Suppressor macrophage treated with lipopolysaccharide for 4 hours (primary cell): ENCODE measurements at places on chromosomes 12 and 14.

DNA sequence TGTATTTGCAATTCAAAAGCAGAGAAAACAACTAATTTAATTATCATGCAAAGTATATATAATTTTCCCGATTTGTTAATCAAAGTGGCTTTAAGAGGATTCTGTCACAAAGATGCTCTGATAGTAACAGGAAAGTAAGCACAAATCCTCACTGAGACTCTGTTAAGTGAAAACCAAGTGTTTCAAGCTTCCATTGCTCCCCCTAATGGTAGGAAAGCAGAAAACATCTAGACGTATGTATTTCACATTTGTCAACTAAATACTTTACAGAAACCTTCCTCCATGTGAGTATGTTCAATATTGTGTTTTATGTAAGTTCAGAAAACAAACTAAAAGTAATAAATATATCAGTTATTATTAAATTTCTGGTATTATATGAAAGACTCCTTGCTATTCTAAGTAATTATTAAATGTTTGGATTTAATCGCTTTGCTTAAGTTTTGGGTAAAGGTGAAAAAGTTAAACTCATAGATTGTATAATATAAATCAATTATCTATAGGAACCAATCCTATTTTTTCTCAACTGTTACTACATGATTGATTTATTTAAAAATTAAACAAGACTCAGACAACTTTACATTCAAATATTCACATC lies 1.5 kb upstream of the NTS start:
- DNase-seq: peak; percentile 69

- no peak for DNase-seq
These were observed 5.5 kb upstream of the GAS2L3 start for GRCh38 chr12:100567945-100568344.

GRCh38 chr14:29242755-29243754 lies 476.5 kb downstream of the FOXG1 start:
- no peak for DNase-seq

- no peak for DNase-seq
These were observed 848.0 kb downstream of the DIO2 start for GRCh38 chr14:79363291-79363690.

- no peak for DNase-seq
These were observed 106.8 kb downstream of the NUAK1 start for GRCh38 chr12:106031761-106032622.

DNA sequence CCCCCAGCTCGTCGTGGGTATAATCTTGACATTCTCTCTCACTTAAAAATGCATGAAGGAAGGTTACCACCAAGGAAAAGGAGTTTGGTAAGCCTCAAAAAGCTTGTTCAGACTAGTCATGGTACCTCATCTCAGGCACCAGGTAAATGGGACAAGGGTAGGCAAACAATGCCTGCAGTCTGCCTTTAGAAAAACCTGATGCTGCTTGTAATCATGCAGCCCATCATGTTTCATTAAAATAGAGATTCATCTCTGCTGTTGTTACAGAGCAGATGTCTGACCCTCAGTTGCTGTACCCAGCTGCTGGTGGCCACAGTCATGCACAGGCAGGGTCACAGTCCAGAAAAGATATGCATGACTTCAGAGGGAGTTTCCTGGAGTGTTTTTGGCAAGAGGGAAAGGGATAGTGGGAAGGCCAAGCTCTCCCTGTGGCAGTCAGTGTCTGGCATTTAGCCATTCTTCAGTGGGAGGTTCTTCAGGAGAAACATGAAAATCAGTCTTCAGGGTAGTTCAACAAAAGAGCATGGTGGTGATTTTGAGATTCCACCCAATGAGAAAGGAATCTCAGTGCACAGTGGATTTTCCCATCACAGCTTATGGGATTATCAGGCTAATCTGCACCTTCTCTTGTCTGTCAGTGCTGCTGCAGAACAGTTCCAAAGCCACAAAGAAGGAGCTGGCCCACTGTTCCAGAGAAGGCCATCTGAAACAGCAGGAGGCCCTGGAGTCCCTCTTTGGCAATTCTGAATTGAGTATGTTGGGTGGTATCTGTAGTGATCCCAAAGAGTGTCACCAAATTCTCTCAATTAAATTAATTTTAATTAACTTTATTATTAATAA lies 202.7 kb upstream of the FRMD6 start:
- no peak for DNase-seq

GRCh38 chr12:82870771-82871377 lies 184.2 kb downstream of the TMTC2 start:
- DNase-seq: no peak

- DNase-seq: peak; percentile 41
These were observed 46.5 kb upstream of the SAV1 start for GRCh38 chr14:50714450-50715073.

- DNase-seq: peak; percentile 73
These were observed 411 bp downstream of the BTBD7 start for GRCh38 chr14:93332397-93332852.

DNA sequence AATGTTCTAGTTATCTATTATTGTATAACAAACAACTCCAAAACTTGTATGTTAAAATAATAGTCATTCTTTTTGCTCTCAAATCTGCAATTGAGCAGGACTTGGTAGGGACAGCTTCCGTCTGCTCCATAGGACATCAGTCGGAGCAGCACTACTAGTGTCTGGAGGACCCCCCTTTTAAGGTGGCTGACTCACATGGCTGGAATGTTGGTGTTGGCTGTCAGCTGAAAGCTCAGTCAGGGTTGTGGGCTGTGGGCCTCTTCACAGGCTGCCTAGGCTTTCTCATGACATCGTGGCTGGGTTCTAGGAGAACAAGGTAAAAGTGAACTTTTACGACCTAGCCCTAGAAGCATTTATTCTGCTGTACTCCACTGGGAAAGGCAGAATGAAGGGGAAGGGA lies 160.6 kb downstream of the ANO4 start:
- no peak for DNase-seq

- DNase-seq: peak; percentile 2
These were observed 667.2 kb downstream of the DIO2 start for GRCh38 chr14:79543967-79544697.

DNA sequence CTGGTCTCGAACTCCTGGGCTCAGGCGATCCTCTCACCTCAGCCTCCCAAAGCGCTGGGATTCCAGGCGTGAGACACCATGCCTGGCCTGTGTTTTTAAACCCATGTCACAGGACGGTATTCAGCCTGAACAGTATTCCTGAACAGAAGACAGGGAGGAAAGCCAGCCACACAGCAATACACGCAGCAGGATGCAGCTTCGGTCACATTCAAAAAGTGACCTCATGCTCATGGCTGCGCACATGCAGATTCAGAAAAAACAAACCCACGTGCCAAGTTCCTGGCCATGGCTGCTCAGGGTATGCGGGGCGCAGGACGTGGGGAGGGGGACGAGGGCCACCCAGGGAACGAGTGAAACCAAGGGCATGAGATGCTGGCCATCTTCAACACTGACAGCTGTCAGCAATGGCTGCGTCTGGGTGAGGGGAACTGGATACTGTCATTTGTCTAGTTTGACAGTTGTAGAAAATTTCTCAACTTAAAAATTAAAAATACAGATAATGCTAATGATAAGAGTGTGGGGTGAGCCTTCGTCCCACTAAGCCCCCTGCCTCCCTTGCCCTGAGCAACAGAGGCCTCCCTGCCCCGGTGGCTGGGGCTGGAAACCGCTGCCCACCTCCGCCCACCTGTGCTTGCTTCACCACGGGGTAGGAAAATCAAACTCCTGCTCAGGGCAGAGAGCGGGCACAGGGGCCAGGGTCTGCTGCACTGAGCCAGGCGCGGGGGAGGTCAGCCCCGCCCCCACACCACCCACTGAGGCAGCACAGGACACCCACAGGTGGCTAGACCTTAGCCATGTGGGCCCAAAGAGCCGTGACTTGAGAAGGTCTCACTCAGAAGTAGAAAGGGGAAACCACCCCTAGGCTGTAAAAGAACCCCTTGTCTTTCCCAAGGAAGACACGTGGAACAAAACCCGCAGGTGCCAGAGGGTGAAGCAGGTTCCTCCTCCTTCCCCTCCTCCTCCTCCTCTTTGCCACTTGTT lies 84.2 kb downstream of the SCARB1 start:
- no peak for DNase-seq

GRCh38 chr12:38555620-38556591 lies 239.3 kb downstream of the ALG10B start:
- DNase-seq: peak; percentile 2

GRCh38 chr14:43872752-43873655 lies 634.1 kb downstream of the FSCB start:
- DNase-seq: no peak

DNA sequence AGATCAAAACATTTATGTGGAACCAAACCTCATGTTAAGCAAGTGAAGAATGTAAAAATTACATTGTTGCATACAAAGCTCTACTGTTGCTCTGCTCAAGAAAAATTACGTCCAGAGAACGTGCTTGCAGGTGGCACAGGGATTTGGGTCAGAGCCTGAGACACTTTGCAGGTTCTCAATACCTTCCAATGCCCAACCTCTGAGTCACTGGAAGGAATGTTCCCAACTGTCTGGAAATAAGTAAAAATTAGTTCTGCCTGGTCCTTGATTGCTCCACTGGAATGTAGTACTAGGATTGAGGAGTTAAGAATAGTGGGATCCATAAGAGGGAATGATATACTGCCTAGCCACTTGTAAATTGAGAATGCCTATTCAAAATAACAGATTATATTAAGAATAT lies 2.8 kb upstream of the IFNG start:
- no peak for DNase-seq

DNA sequence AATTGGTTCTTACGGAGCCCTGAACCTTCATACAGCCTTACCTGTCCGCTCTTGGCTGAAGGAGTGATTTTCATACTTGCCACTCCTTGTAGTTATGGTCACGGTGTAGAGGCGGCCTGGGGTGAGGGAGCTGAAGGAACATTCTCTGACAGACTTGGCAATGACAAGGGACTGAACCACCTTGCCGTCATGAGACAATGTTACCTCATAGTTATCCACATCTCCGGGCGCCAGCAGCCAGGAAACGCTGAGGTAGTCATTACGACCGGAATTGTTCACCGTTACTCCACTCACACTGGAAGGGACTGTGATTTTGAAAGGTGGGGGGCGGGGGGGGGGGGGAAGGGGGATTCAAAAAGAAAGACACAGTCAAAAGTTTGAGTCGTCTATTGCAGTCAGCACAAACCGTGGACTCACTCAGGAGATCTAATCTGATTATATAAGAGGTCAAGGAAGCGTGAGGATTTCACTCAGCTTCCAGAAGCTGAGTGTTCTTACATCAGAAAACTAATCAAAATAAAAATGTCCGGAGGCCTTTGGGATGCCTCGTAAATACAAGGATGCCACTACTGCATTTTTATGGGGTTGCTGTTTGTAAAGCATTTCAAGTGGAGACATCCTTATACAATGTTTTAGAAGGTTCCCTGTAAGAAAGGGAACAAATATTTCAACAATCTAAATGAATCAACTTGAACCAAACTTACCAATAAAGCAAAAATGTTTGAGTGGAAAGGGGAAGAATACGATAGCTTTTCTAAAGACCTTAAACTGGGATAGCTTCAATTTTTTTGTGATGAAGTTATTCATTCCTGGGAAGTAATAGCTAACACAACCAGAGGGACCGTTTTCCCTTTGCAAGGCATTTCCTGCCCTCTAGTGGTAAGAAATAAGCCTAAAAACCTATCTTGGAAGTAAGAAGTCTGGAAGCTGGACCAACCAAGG lies 60.6 kb downstream of the PTPRB start:
- peak; percentile 75 for DNase-seq

DNA sequence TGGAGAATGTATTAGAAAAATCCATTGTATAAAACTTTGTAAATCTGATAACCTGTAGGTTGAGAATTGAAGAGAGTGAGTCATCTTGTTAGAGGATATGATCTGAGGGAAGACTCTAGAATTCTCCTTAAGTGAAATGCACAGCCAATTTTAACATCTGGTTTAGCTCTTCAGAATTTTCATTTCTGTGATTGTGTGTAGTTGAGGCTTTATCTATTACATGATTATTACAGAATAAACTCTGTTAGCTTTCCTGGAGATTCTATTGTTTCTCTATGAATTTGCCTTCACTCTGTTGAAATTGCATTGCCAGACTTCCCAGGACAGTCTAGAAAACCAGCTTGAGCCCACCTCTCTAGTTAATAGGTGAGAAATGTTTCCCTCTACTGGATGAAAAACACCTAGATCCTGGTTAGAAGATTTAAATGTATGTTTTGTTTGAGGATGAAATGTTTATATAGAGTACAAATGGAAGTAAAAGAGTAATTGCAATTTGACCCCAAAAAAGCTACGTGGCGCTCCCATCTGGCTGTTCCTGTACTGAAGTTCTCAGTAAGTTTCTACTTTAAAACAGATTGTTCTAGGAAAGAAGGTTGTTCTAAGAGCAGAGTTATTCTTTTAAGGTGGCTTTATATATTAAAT lies 2.9 kb downstream of the NUDT4 start:
- no peak for DNase-seq

DNA sequence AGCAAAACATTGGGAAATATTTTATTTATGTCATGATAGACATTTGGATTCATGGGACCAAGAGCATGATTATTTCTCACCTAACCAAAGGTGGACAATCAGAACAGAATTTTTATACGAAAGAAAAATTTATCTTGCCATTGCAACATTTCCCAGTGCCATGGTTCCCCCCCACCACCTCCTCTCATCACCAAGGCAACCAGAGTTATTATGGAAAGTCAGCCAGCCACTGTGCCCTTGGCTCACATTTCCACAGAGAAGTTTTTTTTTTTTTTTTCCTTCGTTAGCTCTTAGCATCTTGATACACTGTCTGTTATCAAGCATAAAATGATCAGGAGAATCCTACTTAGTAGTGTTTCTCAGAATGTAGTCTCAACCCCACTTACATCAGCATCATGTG lies 176.4 kb upstream of the TMTC1 start:
- DNase-seq: no peak

DNA sequence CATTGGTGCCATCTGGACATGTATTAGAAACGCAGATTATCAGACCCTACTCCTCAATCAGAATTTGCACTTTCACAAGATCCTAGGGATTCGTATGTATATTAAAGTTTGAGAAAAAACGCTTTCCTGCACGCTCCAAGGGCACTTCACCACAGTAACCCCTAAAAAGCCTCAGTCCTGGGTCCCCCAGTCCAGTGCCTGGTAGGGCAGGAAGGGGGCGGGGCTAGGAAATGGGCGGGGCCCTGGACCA lies 369 bp downstream of the DEPDC4 start:
- DNase-seq: no peak

- peak; percentile 60 for DNase-seq
These were observed 22.9 kb downstream of the JKAMP start for GRCh38 chr14:59507063-59507751.

DNA sequence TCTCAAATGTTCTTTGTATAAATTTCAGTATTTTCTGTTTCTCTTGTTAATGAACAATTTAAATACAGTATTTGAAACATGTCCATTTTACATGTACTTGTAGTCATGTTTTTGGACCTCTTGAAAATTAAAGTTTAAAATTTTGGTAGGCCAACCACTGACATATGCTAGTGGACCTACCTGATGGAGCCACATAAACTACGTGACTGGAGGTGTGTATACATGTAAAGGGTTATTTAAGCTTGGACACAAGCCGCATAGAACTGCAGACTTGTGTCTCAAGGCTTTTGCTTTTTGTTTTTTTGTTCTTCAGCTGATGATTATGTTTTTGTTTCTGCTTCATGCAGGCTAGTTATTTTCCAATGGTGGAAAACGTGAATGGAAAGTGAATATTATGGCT lies 568.5 kb upstream of the MDGA2 start:
- DNase-seq: no peak

- no peak for DNase-seq
These were observed 120.1 kb downstream of the ASCL4 start for GRCh38 chr12:107894589-107894988.
